ENCODE measurements at places on chromosomes 7 and 10.

- no peak for DNase-seq
Observed at GRCh38 chr7:7237978-7238267, 55.6 kb downstream of the C1GALT1 start.

DNA sequence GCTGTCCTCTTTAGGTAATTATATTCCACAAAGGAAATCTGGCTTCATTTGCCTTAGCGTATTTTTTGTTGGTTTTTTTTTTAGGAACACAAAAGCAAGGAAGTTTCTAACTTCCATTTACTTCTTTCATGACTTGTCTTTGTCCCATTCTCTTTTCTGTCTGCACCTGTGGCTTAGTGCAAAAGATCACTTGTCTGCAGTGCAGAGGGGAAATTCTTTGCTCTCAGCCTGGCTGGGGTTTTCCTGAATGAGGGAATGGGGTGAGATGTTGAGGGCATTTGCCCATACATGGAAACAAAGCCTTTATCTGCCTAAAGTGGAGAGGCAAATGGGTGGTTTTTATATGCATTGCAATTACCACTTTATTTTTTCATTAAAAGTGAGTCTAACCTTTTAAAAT, 361.1 kb upstream of the IGFBP3 start:
- DNase-seq, result no peak

- peak; percentile 1 for DNase-seq
Observed at GRCh38 chr10:56123247-56123646, 237.8 kb downstream of the ZWINT start.

- no peak for DNase-seq
Observed at GRCh38 chr10:109929501-109930219, 6.3 kb upstream of the XPNPEP1 start.

DNA sequence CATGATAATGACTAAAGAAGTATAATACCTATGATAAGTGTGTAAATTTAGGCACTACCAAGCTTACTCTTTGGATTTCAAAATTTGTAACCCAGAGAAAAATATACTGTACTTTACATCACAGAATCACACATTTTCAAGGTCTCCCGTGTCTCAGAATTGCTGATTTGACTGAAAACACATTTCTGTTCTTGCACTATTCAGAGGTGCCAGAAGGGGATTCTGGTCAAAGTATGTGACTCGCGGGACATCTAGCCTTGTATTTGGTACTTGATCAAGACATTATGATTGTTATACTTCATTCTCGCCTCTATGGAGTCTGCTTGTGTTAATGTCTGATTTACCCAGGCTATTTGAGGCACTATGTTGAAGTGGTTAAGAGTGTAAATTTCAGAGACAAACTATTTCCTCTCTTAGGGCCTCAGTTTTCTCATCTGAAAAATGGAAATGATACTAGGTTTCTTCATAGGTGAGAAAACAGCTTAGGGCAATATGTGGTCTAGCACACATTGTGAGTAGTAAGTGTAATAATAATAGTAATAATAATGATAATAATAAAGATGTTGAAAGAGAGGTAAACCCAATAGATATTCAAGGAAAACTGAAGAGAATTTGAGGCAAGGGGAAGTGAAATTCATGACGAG, 320.4 kb downstream of the RNLS start:
- no peak for DNase-seq

DNA sequence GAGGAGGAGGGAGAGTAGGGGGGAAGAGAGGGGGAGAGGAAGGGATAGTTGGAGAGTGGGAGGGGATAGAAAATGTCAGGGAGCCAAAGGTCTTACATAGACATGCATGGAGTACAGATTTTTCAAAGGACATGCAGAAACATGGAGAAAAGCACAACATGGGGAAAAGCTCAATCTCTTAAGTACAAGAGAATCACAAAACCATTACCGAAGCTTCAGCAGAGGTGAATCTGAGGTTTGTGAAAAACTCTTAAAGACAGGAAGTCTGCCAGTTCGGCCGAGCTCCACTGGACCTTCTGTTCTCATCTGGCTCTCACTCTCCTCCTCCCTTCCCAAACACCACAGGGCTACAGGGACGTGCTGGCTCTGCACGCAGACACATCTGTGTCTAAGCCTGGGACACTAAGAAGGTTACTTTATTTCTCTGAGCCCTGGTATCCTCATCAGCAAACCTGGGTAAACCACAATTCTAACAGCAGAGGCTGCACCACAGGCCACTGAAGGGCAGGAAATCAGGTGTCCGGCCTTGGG, 133.9 kb downstream of the COBL start:
- no peak for DNase-seq

GRCh38 chr7:36792421-36792820, 68.1 kb upstream of the AOAH start:
- no peak for DNase-seq

Measured in epithelial cell of esophagus (primary cell).